NCI-H2081 (cell line): ENCODE measurements at places on chromosomes 11 and 22.

- DNase-seq, result no peak
Measured at GRCh38 chr22:36223504-36223903, 15.8 kb downstream of the APOL2 start.

- DNase-seq, result no peak
Measured at GRCh38 chr11:29224739-29225384, 792.0 kb downstream of the KCNA4 start.

- no peak for DNase-seq
Measured at GRCh38 chr22:34950489-34950888, 115.5 kb upstream of the ISX start.

GRCh38 chr22:37647928-37648327 is 8.5 kb downstream of the SH3BP1 start:
- DNase-seq, result no peak

DNA sequence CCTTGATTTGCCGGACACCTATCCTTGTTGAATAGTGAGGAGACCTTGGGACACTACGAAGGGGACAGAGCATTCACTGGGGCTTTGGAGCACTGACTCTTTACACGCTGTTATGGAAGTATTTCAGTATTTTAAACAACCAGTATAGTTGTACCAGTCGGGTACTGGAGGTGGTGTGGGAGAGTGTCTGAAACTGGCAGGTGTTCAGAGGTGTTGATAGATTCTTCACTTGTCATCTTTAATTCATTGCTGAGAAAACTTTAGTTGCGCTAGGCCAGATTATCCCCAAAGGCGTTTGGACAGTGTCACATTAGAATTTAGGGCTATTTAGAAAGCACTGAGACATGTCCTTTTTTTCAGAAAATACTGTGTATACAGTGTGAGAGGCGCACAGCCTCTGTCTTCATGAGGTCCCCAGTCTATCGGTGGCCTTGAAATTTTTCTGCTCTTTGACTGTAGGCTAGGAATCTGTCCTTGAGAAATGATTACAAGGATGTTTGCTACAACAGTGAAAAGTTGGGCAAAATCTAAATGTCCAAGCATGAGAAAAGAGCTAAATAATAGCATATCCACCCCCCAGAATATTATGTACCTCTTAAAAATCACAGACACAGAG is 69.7 kb downstream of the TEAD1 start:
- DNase-seq, result no peak

DNA sequence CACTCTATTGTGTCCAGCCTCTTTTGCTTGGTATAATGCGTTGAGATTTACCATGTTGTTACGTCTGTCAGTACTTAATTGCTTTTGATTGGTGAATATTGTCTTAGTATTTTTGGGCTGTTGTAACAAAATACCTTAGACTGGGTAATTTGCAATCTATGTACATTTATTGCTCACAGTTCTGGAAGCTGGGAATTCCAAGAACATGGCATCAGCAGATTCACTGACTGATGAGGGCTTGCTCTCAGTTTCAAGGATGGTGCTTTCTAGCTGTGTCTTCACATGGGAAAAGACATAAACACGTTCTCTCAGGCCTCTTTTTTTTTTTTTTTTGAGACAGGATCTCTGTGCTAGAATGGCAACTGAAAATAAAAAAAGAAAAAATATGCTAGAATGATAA is 46.7 kb upstream of the INCENP start:
- DNase-seq, result no peak

DNA sequence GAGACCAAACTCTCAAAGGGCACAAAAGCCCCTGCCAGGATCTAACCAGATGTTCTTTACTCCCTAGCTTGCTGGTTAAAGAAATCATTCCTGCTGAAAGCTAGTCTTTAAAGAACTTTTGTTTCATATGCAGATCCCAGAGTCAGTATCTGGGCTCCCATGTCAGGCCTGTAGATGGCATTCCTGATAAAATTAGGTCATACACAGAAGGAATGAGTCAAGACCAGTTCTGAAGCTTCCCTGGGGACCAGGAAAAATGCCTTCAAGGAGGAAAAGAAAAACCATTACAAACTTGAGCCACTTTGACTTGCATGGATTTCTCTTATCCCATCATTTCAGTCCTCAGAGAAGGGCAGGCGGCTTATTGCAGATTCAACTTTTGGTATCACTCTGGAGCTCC is 5.9 kb downstream of the DBX1 start:
- DNase-seq, result no peak

GRCh38 chr11:78654866-78655265 is 80.2 kb upstream of the NARS2 start:
- DNase-seq, result no peak

- no peak for DNase-seq
Measured at GRCh38 chr11:24896118-24896835, 399.4 kb downstream of the LUZP2 start.

DNA sequence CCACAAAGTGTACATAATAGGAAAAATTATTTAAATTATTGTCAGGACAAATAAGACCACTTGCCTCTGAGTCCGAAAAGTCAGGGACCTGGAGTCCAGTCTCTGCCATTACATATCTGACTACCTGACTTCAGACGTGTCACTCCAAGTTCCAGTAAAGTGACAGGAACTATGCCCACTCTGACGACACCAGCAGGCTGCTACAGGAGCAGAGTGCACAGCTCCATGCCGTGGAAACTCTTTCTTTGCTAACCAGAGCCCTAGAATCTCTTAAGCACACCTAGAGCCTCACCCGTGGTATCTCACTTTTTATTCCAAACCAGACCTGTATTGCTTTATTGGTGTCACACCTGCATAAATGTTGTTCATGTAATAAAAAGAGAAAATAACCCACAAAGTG is 93.7 kb downstream of the PLEKHA7 start:
- no peak for DNase-seq

DNA sequence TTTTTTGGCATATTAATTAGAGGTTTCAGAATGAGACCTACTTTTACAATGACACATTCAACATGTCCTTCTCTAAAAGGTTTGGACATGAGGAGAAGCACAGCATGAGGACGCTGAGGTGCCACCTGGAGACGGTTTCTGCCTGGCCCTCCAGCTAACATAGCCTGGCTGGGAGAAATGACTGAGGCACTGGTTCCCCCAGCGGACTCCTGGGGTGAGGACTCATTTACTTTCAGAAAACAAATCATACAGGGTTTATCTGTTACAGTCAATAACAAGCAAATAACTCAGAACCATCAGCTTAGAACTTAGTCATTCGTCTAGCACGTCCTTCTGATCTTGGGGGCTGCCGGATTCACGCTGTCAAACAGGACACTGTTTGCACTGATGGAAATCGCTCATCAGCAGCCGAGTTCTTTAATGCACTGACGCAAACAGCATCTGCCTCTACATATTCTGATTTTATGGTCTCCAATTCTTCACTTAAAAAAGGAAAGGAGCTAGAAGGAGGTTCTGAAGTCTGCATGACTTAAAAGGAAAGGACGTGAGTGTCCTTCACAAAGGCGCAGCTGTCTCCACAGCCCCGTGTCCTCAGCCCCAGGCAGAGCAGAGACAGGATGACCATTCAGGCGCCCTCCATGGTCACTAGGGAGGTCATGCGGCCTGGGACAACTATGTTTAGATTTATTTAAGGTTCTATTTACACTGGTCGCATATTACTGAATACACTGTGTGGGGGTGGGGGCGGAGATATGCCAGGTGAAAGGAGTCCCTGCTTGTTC is 44.2 kb downstream of the CERK start:
- peak; percentile 52 for DNase-seq

- no peak for DNase-seq
Measured at GRCh38 chr11:115501502-115501892, 2.7 kb downstream of the CADM1 start.

DNA sequence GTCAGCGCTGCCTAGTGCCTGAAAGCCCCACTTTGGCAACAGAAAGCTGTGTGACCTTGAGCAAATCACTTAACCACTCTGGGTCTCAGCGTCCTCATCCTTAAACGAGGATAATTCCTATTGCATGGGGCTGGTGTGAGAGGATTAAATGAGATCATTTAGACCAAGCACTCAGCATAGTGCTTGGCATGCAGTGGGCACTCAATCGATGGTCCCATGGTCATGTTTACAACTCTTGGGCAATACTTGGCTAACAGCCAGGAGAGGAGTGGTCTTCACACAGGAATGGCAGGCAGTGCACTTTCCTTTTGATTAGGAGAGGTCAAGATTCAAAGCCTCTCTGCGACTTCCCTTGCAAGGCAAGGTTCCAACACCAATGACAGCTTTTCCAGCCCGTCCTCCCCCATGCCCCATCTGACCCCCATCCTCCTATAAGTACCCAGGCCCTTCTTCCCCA is 14.1 kb downstream of the TNKS1BP1 start:
- no peak for DNase-seq
